ENCODE measurements at places on chromosomes 3 and 15.

DNA sequence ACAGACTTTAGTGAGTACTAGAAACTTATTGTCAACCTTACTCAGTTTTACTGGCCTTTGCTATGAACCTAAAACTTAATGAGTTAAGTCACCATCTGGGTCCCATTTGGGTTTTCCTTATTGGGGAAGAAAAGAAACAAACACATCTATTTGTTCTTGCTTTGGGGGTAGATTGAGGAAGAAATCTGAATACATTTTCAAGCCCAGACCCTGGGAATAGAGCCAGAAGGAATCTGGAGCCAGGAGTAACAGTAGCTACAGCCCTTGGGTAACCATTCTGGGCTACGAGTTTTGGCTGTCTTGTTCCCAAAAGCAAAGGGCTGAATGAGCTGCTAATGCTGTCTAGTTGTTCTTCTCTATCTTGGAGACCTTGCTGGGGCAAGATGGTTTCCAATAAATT is 16.5 kb downstream of the SLC12A1 start:
- no peak for DNase-seq

- DNase-seq: no peak
Observed at GRCh38 chr15:41562244-41562643, 3.2 kb downstream of the TYRO3 start.

GRCh38 chr3:78668302-78668701 is 1099.5 kb downstream of the ROBO1 start:
- DNase-seq: no peak

DNA sequence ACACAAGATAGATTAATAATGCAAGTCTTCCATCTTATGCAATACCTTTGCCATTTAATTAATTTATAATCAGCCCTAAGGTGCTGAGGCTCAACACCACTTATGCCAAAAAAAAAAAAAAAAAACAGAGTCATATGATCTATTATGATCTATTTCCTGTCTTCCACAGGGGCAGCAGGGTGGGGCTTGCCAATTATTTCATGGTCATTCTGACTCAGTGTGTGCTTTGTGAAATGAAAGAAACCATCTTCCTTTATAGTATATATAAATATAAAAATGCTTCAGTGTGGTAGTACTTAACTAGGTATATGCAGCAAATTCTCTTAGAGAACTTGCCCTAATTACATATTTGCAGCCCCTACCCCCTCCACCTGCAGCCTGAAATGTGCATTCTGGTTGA is 7.2 kb upstream of the RARB start:
- DNase-seq: no peak

DNA sequence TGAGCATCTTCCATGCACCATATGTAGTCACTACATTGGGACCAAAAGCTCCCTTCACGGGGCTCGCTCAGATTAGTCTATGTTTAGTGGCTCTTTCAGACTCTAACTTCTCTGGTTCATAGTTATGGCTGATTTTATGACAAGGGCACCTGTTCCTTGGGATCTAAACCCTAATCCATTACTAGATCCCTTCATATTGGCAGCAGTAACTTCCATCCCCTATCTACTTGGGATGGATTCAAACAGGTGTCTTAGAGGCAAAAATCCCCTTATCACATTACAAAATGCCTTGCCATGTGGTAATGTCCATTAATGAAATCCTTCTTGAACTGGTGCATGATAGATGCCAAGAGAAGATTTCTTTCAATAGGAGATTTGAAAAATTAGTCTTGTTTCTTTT is 96.7 kb upstream of the TP63 start:
- DNase-seq: no peak

- DNase-seq: no peak
Observed at GRCh38 chr15:88018869-88019641, 237.5 kb downstream of the NTRK3 start.

- no peak for DNase-seq
Observed at GRCh38 chr3:158700559-158700958, 28.1 kb upstream of the LXN start.

- DNase-seq: peak; percentile 45
Observed at GRCh38 chr3:18649666-18650363, 224.7 kb upstream of the SATB1 start.

DNA sequence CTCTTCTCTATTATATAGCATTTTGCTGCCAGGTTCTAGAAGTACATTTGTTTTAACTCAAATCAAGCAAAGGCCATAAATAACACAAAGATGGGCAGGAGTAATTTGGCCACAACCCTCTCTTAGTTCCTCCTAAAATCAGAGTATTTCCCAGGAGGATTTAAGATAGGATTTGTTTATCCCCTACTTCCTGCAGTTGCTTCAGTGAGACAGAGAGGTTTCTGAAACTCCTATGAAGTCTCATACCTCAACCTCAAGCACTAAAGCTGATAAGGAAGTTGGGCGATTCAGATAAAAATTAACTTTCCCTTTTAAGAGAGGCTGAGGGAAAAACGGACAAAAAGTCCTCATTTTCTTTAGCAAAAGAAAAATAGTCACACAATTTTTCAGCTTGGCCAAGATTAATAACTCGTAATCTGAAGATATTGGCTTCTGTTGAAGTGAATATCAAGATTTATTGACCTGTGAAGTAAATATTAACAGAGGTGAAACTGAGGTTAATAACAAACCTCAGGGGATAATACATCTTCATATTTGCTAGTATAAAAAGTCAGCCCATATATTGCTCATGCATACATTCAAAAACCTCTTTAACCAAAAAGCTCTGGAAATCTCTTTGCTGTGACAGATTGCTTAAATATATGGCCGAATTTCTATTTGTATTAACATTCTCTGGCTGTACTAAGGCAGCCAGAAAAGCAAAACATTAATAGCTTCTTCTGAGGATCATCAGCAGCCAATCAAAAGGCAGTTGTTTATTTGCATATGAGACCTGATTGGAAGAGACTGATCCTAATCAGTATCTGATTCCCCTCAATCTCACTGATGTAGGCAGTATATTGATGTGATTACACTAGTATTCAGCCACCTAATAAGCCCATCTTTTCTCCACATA is 90.6 kb upstream of the GADL1 start:
- DNase-seq: peak; percentile 10

GRCh38 chr15:100860829-100861510 is 18.7 kb upstream of the ALDH1A3 start:
- no peak for DNase-seq

GRCh38 chr3:58521917-58522631 is 14.9 kb downstream of the ACOX2 start:
- no peak for DNase-seq

DNA sequence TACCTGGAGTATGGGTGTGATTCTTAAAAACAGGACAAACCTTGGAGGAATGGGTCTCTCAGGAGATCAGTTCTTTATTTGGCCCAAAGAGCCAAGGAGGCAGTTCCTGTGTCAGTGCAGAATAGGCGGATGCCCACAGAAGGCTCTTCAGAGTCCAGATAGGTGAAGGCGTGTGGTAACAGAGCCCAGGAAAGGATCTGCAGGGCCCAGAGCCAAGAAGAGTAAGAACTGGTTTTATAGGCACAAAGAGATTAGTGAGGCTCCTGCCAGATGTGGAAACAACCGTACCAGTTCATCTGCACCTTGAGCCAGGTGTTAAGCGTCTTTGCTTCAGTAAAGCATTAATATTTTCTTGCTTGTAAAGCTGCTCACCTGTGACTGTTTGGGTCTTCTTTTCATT is 140.1 kb upstream of the BFSP2 start:
- no peak for DNase-seq

- DNase-seq: no peak
Observed at GRCh38 chr15:39340903-39341645, 239.8 kb upstream of the THBS1 start.

GRCh38 chr15:81950841-81951414 is 94.9 kb downstream of the MEX3B start:
- DNase-seq: no peak
